A549 treated with CpdA at 1 μM for 4 hours (cell line): ENCODE measurements at places on chromosomes 5 and 9. TPM values are rescaled to one million over a fixed set of nuclear protein-coding genes. Genes with fewer than 3 reads are reported as not detected.

NSMF gene
- 30.9 to 45.8 TPM (median 39.2 TPM) in 5 replicates for total RNA-seq

CDO1 gene
- total RNA-seq = 0.05 to 0.09 TPM in 2 of 5 replicates, not detected in the others

PCDHA9 gene
- not detected in 5 replicates for total RNA-seq

AMBP gene
- total RNA-seq = 5.2 to 9.8 TPM (median 8.2 TPM) in 5 replicates

TRIM36 gene
- 1.5 to 1.7 TPM (median 1.7 TPM) in 5 replicates for total RNA-seq
